ENCODE measurements at places on chromosomes 11 and 22.

- no peak for DNase-seq
These were observed 40.6 kb downstream of the CADM1 start for GRCh38 chr11:115463606-115464005.

GRCh38 chr11:59207988-59208451 is 4.7 kb downstream of the MPEG1 start:
- no peak for DNase-seq

- no peak for DNase-seq
These were observed 9.2 kb downstream of the TP53I11 start for GRCh38 chr11:44941259-44942021.

DNA sequence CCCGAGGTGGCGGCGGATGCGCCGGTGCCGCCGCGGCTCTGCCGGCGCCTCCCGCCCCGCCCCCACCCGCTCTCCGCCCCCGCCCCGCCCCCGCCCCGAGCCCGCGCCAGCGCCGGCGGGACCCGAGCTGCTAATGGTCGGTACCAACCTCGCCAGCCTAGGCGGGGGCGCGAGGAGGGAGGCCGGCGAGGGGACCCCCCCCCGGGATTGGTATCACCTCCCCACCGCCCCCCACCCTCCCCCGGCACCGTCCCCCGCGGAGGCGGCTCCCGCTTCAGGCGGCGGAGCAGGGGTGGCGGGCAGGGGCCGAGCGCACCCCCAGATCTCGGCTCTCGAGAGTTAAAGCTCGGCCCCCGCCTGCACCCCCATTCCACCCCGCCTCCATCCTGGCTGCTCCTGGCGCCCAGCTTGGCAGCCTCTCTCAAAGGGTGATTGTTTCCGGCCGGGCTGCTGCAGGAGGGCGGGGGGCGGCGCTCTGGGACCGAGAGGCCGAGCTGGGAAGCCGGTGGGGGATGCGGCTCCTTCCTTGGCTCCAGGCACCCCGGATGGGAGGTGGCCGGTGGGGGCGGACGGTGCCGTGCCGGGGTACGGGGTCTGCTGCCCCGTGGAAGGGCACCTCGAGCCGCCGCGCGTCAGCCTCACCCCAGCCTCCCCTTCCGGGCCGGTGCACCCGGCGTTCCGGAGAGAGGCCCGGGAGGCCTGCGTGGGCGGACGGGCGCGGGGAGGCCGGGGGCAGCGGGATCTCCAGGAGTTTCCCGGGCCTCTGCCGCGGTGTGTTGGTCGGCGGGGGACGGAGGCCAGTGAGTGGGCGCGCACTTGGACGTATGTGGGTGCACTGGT is at the start of gene B3GAT1:
TSS of gene B3GAT1 (minus strand) at position 40 of the 840 bp plus-strand sequence. CDS start 24,583 bp downstream, outside the sequence.
- no peak for DNase-seq

- no peak for DNase-seq
These were observed 562 bp downstream of the ZBED4 start for GRCh38 chr22:49853981-49854831.

DNA sequence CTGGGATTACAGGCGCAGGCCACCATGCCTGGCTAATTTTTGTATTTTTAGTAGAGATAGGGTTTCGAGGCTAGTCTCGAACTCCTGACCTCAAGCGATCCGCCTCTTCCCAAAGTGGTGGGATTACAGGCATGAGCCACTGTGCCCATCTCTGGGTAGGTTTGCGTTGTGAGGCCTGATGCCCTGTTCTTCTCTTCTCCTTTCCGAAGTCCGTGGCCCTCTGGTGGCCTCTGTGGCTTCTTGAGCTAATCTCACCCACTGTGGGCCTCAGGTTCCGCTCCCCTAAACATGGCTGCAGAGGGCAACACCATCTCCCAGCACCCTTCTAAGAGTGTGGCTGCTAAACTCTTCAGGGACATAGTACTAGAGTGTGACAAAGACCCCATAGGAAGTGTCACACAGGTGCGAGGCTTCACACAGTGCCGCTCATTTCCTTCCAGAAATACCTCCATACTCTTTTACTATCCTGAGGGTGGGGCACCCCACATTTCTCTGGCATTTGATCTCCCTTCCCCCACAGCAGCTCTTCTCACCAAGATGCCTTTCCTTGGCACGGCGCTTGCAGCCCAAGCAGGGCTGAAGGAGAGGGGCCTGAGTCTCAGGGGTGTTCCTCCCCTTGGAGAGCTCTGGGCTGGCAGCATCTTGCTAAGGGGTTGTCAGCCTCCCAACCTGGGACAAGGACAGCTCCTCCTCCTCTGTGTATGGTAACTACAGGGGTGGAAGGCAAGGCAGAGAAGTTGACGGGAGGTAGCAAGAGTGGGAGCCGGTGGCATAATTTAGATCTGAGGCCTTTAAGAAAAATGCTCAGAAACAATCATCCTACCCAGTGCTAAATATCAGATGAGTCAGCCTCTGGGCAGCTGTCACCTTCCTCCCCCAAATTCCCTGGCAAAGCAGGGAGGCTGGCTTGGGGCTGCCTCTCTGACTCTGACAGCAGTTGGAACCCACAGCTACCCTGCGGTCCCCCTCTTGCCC is 6.1 kb downstream of the THY1 start:
- DNase-seq, result no peak

DNA sequence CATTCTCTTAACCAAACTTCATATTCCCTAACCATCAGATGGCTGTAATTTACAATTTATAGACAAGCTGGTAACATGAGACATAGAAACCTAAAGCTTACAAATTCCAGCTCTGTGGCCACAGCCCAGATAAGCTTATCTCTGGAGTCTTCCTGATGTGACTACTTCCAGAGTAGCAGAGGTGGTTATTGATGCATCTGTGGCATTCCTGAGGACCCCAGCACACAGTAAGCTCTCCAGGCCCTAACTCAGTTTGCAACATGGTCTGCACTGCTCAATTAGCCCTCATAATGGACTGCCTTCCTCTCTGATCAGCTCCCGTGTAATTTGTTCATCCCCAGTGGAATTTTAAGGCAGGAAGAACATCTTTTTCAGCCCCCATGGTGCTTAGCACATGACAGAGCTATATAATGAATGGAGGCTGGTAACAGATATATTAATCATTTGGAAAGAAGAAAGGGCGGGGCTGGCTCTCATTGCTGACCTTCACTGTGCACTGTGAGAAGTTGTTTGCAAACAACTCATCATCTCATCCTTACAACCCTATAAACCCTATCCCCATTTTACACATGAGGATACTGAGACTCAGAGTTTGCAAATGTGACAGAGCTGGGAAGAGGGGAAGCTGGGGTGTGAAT is 30.1 kb upstream of the KCNJ11 start:
- DNase-seq, result no peak

- DNase-seq, result no peak
These were observed 50.1 kb downstream of the MCM5 start for GRCh38 chr22:35449829-35450689.
